Testis (tissue), 5 donors: ENCODE measurements at places on chromosomes 7 and 10. TPM values are rescaled to one million over a fixed set of nuclear protein-coding genes. Genes with fewer than 3 reads are reported as not detected.

AKR1C2 gene
- 8.7 TPM for total RNA-seq

NKX1-2 gene
- total RNA-seq = 0.06 TPM

COL17A1 gene
- 30.6 TPM for total RNA-seq

DNA sequence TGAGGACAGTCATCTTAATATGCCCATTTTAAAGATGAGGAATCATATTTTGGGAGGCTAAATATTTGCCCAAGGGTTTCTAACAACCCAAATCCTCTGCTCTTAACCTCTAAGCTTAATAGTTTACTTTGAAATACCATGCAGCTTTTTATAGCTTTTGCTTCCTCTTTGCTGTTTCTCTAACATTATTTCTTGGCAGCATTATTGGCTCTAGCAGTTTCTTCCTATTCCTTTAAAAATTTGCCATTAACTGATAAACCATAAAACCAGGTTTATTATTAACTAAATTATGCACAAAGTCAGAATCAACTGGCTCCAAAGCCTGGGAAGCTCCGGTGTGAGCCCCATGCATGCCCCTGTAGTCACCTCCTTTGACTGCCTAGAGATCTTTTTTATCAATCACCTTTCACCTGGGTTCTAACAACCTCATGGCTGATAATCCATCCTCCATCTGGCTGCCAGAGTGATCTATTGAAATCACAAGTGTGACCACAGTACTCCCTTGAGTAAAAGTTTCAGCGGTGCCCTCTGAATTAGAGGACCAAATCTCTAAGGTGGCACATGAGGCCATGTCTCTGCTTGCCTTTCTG lies 62.4 kb downstream of the ITGB8 start:
- H3K4me1 ChIP-seq = no peaks in the 10 kb centered on the region
- DNase-seq = no peak
- no peak overlapping the region for H3K4me3 ChIP-seq
- H3K36me3 ChIP-seq = no peaks in the 10 kb centered on the region
- H3K27me3 ChIP-seq = no peaks in the 10 kb centered on the region

GRCh38 chr7:22640269-22640668 lies 86.7 kb upstream of the IL6 start:
- H3K4me1 ChIP-seq = no peaks in the 10 kb centered on the region
- no peaks in the 10 kb centered on the region for H3K27me3 ChIP-seq
- H3K27ac ChIP-seq = no peak overlapping the region
- DNase-seq = no peak
- no peaks in the 10 kb centered on the region for H3K36me3 ChIP-seq
- H3K4me3 ChIP-seq = no peak overlapping the region

GRCh38 chr10:5490698-5491464 lies 8.5 kb downstream of the CALML5 start:
- H3K36me3 ChIP-seq = no peaks in the 10 kb centered on the region
- H3K4me1 ChIP-seq = no peaks in the 10 kb centered on the region
- DNase-seq = no peak
- H3K27ac ChIP-seq = no peak overlapping the region
- H3K4me3 ChIP-seq = no peak overlapping the region
- no peaks in the 10 kb centered on the region for H3K27me3 ChIP-seq

DNA sequence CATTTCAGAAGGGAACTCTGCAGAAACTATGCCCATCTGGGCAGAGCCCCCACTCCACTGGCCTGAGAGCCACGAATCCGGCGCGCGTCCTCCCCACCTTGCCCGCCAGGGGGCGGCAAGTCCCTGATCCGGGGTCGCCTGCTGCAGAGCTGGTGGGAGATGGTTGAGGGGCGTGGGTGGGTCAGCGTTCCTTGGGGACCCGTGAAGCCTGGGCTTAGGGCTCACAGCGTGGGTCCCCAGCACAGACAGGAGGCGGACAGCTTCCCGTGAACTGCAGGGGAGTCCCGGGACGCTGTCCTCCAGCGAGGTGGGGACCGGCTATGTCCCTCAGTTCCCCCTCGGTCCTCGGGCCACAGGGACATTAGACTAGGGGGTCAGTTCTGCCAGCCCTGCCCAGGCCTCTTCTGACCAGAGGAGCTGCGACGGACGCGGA lies 585 bp upstream of the POP7 start:
- peak overlapping the region; percentile 83 for H3K27ac ChIP-seq
- H3K36me3 ChIP-seq = no peaks in the 10 kb centered on the region
- H3K4me1 ChIP-seq = peaks cover 7% of the 10 kb centered on the region
- DNase-seq = peak; percentile 84
- peak overlapping the region; percentile 77 for H3K4me3 ChIP-seq

- no peaks in the 10 kb centered on the region for H3K36me3 ChIP-seq
- DNase-seq = no peak
- H3K27ac ChIP-seq = peak overlapping the region; percentile 31
- H3K4me3 ChIP-seq = no peak overlapping the region
- no peaks in the 10 kb centered on the region for H3K27me3 ChIP-seq
- peaks cover 32% of the 10 kb centered on the region for H3K4me1 ChIP-seq
These were observed 19.6 kb downstream of the SGMS1 start for GRCh38 chr10:50604049-50604640.

DNA sequence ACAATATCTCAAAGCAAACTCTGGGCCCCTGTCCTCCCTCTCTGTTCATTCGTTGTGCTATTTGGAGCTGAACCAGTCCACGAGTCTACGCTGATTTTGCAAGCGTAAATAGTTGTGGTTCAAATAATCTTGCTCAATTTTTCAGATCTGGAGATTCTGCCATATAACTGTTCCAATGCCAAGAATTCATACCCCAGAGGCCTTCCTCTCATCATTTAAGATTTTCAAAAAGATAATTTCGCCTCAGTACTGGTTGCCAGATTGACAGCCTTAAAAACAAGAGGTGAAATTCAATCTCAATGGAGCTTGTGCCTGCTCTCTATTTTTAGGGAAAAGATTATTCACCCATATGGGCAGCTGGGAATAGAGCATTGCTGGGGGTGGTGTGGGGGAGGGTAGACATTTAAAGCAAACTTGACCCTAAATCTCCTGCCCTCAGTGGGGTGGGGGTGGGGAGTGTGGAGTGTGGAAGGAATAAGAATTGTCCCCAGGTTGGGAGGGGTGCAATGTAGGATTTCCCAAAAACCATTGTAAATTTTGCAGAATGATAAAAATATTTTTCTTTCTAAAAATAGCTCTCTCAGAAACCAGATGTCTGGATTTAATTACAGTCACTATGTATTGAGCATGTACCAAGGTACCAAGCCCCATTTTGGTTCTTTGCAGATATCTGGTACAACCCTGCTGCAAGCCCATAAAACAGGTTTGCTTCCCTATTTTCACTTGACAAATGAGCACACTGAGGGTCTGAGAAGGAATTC lies 104.7 kb upstream of the EEPD1 start:
- no peak overlapping the region for H3K4me3 ChIP-seq
- H3K27me3 ChIP-seq = no peaks in the 10 kb centered on the region
- H3K4me1 ChIP-seq = peaks cover 4% of the 10 kb centered on the region
- H3K27ac ChIP-seq = no peak overlapping the region
- no peaks in the 10 kb centered on the region for H3K36me3 ChIP-seq

DNA sequence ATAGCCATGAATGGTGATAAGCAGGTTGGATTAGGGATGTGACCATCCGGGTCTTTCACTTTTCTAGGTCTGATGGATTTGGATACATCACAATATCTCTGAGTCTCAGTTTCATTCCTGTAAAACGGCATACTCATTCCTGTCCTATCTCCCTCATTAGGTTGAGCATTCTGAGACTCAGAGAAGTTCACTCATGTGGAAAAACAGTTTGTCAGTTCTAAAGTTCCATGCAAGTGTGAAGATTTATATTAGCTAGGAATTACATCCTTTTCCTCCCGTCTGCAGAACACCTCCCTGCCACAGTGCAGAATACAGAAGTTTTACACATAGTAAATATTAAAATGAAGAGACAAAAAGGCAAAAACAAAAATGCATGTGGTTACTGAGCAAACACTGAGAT lies 94.2 kb upstream of the SLC25A13 start:
- H3K4me1 ChIP-seq = no peaks in the 10 kb centered on the region
- no peak overlapping the region for H3K4me3 ChIP-seq
- no peaks in the 10 kb centered on the region for H3K27me3 ChIP-seq
- DNase-seq = no peak
- no peak overlapping the region for H3K27ac ChIP-seq
- no peaks in the 10 kb centered on the region for H3K36me3 ChIP-seq
